Placental epithelial cell (primary cell): ENCODE measurements at places on chromosomes 2 and 18. TPM values are rescaled to one million over a fixed set of nuclear protein-coding genes. Genes with fewer than 3 reads are reported as not detected.

The EIF4E2 gene
- total RNA-seq: 82.8 and 101 TPM in 2 replicates

The PAIP2B gene
- total RNA-seq: 0.98 and 2.4 TPM in 2 replicates

The KANSL3 gene
- 34.6 and 40.4 TPM in 2 replicates for total RNA-seq

The SH3RF3 gene
- total RNA-seq: 0.22 TPM in 1 of 2 replicates, not detected in the other

The SKOR2 gene
- not detected in 2 replicates for total RNA-seq

The ERICH2 gene
- not detected in 2 replicates for total RNA-seq

The PSMA8 gene
- total RNA-seq: 1.4 TPM in 1 of 2 replicates, not detected in the other

The CDH2 gene
- 10.3 and 16.5 TPM in 2 replicates for total RNA-seq

The UGT1A10 gene
- total RNA-seq: not detected in 2 replicates

The SULT1C4 gene
- total RNA-seq: not detected in 2 replicates

The RPRM gene
- total RNA-seq: not detected in 2 replicates

The PXDN gene
- 223 and 335 TPM in 2 replicates for total RNA-seq

The EGR4 gene
- total RNA-seq: not detected in 2 replicates
